ENCODE measurements at places on chromosomes 12 and 14.

DNA sequence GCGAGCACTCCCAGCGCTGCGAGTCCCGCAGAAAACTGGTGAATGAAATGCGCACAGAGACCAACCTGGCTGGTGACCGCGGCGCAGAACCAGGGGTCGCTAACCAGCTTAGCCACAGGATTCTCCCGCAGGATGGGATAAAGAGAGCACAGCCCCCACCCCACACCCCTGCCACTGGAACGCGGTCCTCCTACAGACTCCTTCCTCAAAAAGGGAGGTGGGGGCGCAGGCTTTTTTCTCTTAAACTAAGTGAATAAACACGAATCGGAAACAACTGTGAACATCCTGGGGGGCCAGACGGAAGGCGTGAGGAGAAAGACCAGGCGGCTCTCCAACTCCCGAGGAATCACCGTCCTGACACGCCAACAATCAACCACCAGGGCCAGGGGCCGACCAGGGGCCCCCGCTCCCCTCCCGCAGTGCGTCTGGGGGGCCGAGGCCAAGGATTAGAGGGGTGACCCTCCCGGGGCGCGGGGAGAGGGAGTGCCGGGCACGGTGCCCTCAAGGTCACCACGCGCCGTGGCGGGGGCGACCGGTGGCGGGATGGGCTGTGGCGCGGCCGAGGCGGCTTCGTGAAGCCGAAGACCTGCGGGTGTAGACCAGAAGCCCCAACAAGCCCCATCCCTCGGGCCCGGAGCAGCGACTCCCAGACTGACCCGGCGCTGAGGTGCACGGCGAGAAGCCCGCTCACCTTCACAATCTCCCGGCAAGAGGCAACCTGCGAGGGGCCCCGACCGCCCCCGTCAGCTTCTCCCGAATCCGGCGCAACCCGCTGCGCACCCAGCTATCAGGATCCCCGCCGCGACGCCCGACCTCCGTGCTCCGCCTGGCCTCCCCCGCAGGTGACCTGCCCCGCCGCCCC lies 704 bp downstream of the ATP2B1 start:
- no peak for DNase-seq

DNA sequence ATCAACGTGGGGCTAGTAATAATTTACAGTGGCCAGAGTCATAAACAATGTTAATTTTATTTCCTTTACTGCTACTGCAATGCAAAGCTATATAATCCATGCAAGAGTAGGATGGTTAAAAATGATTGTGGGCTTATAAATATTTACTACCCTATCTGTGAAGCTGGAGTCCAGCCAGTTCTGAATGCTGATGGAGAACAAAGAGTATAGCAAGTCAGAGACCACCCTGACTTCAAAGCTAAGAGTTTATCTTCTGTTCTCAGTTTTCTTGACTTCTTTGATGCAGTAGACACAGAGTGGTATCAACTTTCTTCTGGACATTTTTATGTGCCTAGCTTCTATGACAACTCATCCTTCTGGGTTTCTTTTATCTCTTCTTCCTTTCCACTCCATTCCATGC lies 34.0 kb upstream of the OVCH1 start:
- DNase-seq: no peak

GRCh38 chr12:27336282-27336653 lies 3.6 kb downstream of the BMAL2 start:
- no peak for DNase-seq

- no peak for DNase-seq
Observed at GRCh38 chr14:49977126-49977841, 84.4 kb downstream of the ARF6 start.

DNA sequence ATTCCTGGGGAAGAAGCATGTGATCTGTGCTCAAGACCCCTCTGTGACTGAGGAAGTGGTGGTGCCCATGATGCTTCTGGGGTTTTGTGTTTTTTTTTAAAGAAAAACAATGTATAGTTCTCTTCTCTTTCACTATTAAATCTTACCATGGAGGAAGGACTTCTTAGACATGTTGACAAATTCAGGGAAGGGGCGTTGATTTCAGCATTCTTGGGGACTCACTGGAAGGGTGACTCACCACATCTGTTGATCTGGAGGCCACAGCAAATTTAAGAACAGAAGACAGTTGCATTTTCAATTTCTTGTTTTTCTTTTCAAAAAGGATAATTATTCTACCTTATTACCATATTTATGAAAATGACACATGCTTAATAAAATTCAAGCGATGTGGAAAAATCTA lies 152.9 kb upstream of the RTL1 start:
- DNase-seq: no peak

DNA sequence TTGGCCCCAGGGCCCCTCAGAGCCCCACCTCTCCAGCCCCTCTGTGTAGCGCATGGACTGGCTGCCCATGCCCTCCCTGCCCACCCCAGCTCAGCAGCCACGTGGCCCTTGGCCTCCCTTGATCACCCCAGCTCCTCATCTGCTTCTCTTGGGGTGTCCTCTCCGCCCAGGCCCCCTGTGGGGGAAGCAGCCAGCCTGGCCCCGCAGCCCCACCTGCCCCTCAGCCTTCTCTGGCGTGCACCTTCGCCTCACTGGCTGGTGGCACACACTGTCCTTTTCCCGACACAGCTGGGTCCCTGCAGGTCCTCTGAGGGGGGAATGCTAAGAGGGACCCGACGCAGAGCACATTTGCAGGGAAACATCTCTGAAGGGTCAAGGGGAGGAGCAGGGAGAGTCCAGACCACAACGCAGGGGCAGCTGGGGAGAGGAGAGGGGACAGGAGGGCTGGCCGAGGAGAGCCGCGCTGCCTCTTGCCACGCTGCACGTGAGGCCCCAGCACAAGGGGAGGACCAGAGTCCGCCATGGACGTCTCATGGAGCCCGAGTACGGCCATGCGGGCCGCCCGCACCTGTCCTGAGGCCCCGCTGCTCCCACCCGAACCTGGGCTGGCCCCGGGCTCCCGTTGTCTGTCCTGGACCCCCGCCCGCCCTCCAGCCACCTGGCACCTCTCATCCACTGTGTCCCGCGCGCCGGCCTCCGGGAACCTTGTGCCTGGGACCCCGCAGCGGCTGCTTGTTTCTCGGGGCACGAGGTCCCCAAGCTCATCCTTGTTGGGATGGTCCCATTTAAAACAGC lies 36.1 kb downstream of the PACS2 start:
- DNase-seq: no peak

All from NCI-H2081 (cell line).